ENCODE measurements at places on chromosomes 5 and 9.
A peak's percentile ranks its signal among the peaks of the same experiment; 100 is the strongest.

GRCh38 chr9:78439866-78440830 is 143.2 kb downstream of the PSAT1 start:
- DNase-seq: no peak

- DNase-seq: no peak
These were observed 14.9 kb downstream of the FOXI1 start for GRCh38 chr5:170120576-170120975.

DNA sequence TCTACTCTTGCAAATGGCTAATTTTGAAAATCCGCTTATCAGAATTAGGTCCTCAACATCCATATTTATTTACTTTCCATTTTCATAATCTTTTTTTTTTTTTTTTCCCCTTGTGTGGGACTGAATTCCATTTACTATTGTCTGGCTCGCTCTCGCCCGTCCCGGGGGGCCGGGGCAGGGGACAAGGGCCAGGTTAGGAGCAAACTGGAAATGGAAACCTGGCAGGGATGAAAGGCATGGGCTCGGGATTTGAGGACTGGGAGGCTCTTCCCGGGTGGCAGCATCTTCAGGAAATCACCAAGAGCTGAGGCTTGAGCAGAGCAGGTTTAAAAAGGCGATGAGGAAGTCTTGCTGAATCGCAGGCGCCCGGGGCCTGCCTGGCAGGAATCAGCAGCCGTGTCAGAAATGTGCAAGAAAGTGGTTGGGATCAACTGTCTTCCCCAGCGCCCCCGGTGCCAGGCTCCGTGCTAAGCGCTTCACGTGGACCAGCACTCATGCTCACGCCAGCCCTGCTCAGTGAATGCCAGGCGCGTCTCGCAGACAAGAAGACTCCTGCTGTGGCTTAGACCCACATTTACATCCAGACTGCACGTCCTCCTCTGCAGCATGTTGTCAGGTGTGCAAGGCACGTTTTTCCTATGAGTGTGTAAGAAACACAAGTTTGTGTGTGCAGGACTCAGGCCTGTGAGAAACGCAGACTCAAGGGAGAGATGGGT is 66.3 kb upstream of the UNC5A start:
- no peak for DNase-seq

DNA sequence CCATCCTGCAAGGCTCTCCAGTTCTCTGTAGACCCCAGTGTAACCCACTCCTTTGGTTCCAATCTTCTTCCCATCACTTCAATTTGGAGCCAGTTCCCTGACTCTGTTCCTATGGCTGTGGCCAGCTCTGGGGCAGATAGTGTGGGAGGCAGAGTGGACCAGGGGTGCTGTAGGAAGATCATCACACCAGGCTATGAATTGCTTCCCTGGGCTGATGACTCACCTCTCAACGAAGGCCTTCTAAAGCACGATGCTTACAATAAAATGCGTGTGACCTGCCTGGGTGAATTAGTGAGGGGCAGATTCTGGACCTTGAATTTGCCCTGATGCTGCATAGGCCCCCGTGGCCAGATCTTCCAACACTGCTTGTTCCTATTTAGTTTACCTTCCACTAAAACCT is 289.7 kb downstream of the FBXL7 start:
- DNase-seq: no peak

- DNase-seq: no peak
These were observed 9.1 kb downstream of the NOTCH1 start for GRCh38 chr9:136536721-136537241.

GRCh38 chr5:166595274-166595951 is 1696.0 kb upstream of the WWC1 start:
- DNase-seq: no peak

GRCh38 chr5:32508806-32509805 is 64.6 kb upstream of the ZFR start:
- DNase-seq: no peak

- no peak for DNase-seq
These were observed 522.1 kb downstream of the CCDC171 start for GRCh38 chr9:16074963-16075362.

DNA sequence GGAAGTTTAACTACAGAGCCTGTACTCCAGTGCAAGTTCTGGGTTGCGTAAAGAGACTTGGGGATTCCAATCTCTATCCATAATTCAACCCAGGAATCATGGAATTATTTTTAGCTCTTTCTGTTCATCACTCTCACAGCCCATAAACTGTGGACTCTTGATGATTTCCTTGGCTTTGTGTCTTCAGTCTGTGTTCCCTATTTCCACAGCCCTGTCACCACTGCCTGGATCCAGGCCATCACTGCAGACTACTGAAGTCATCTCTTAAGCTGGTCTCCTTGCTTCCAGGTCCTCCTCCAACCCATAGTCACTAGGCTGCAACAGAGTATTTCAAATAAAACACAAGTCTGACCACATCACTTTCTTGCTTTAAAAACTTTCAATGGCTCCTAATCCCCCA is 211.7 kb downstream of the PLK2 start:
- DNase-seq: no peak

DNA sequence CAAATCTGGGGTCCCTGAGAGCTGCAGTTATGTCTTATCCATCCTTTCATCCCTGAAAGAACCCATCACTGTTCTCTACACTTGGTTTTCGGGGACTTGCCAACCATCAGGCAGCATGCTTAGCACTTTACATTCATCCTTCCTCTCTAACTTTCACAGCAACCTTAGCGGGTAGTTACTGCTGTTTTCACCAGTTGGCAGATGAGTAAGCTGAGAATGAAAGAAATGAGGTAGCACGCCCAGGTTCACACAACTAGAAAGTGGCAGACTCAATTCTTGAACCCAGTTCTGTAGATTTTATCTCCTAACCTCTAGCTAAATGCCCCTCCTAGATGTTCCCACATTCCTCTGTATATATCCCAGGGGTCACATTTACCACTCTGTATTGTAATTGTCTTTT is 342.0 kb upstream of the WWC1 start:
- DNase-seq: peak; percentile 18
